Stimulated activated CD8-positive, alpha-beta memory T cell treated with anti-CD3 and anti-CD28 coated beads, Interleukin-7, amount 100 ng/mL, for 1 hour (primary cell): ENCODE measurements at places on chromosomes 2 and 18.

GRCh38 chr18:12840382-12840781, 43.7 kb downstream of the PTPN2 start:
- no peak for DNase-seq

- DNase-seq, result no peak
Measured at GRCh38 chr2:152924219-152924618, 205.8 kb downstream of the ARL6IP6 start.

DNA sequence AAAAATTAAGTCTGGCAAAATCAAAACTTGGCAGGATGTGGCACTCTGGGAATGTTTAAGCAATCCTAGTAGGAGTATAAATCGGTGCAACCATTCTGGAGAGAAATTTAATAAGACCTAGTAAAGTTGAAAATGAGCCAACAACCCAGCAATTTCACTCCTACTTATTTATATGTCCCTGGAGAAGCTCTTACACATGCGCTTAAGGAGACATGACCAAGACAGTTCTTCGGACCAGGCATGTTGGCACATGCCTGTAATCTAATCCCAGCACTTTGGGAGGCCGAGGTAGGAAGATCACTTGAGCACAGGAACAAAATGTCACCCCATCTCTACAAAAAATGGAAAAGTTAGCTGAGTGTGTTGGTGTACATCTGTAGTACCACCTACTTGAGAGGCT, 374.6 kb upstream of the LYPD1 start:
- DNase-seq, result no peak

DNA sequence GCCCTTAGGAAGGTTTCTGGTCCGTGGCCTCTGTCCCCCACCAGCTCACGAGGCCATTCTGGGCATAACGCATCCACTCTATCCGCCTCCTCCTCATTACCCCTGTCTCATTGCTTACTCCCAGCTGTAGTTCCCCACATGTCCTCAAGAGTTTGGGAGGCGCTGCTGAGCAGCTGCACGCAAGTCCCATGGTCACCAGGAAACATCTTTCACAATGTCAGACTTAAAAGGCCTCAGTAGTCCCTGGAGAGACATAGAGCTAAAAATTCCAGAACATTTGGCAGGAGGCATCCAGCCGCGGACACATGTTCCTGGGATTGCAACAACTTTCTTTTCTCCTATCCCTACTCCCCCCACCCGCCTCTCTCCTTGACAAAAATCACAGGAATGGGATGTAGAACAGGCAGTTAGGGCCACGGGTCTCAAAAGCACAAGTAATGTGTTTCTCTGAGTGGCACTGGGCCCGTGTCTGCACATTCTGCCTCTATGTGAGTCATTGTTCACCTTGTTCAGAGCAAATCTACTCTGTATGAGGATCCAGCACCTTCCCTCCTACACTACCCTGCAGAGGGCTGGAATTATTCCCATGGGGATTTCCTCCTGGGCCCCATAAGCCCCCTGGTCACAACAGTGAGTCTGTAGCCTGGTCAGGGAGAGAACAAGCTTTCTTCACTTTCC, 8.1 kb downstream of the LBH start:
- no peak for DNase-seq

DNA sequence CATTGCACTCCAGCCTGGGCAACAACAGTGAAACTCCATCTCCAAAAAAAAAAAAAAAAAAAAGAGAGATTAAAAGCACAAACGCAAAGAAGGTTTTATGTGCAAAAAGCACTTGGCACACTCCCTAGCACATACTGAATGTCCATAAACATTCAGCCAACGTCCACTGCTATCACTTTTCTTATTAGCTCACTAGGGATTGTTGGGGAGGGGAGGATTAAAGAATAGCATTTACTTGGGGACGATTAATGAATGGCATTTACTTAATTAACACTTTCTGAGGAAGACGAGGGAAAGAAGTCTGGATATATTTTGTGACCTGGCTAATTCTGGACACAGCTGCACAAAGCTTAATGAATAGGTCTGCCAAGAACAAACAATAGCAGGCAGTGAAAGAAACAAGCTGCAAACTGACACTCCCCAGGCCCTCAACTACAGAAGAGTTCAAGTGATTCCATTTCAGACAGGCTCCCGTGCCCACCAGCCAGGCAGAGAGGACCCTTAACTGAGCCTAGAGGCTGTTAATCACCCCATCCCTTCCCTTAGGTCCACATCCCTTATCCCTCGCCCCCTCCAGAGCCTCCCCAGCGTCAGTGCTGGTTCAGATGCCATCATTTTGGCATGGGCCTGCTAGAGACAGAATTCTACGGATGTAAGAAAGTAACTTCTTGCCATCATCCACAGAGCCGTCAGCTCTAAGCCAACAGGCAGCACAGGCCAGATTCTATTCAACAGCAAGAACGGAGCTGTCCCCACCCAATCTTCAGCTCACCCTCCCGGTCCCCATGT, 7.4 kb downstream of the CYB5A start:
- DNase-seq, result no peak

GRCh38 chr2:201880993-201881611, 74.8 kb downstream of the CDK15 start:
- DNase-seq, result no peak

DNA sequence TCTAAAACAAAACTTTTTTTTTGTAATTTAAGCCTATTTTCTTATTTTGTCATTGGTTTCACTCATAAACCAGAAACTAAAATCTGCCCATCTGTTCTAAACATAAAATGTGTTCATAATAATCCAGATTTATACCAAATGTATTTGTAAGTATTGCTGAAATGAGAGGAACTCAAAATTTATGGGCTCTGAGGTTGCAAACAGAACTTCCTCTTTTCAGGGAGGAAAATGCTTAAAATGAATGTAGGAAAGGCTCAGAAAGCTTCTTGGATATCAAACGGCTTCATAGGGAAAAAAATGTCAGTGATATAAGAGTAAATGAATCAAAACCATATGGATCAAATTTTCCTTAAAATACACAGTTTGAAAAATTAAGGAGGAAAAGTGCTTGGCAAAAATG, 83.9 kb downstream of the PAX3 start:
- DNase-seq, result no peak

DNA sequence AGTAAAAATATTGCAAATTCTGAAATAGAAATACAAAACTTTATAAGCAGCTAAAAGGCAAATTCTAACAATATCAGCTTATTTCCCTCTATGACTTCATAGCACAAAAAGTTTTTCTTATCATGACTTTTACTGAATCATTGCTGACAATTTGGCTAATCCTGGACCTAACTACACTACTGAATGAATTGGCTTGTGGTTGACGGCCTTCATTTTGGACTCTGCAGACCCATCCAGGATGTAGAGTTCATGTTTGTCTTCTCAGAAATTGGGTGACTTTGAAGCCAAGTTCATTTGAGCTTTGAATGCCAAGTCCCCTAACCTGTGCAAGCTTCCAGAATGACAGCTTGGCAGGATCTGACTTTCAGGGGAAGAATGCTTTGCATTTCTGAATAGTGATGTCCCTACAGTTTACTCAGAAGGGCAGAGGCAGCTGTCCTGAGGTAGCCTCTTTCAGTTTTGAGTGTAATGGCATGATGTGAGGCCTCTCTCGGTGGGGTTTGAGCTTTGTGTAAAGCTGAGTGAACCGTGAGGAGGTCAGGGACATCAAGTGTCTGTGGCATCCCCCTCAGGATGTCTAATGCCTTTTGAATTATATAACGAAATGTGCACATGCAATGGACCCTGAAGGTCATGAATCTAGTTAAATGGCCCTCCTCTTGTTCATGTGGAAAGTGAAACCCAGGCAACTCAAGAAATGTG, 48.0 kb downstream of the EFEMP1 start:
- DNase-seq, result no peak

DNA sequence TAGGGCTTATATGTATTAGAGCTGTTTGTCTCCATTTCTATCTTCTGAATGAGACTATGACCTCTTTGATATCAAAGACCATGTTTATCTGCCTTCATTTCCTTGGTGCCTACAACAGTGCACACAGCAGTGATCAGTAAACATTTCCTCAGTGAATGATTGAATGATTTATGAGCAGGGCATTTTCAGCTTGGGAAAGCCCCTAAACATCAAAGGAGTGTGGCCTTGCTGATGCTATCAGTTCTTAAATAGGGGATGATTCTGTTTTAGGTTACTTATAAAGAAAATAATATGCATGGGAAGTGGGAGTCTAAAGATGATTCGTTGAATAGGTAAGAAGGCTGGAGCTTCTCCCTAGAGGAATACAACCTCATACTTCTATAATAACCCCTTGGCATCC, 425.3 kb downstream of the ZNF521 start:
- no peak for DNase-seq

DNA sequence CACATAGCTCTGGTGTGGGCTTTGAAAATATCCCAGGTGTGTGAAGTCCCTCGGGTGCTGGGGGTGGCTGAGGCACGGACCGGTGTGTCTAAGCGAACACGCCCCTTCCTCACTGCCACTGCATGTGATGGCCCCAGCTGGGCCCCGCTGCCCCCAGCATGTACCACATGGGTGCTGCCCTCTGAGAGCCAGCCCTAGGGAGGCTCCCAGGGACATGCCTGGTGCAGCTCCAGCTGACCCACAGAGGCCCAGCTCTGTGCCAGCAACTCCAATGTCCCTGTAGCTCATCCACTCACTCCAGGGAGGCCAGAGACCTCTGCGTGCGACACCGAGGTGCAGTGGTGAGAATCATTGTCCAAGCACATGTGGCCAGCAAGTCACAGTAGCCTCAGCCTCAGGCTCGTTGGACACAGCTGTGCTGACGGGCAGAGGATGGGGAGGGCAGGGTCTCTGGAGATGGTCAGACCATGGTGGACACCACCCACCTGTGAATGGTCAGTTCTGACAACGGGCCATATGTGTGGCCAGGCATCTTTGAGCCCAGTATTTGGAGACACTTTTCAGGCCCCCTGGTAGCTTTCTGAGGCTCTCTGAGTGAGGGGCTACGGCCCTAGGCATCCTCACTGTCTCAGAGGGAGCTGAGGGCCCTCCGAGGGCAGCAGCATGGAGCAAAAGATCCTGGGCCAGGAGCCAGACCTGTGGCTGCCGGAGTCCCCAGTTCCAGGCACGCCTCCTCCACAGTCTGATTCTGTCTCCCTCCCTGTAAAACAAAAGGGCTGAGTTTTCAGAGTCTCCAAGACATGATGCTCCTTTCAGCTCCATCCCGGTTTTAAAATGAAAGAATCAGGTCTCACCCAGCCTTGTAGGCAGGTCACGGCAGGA, 220.7 kb downstream of the NDUFA10 start:
- DNase-seq, result no peak

DNA sequence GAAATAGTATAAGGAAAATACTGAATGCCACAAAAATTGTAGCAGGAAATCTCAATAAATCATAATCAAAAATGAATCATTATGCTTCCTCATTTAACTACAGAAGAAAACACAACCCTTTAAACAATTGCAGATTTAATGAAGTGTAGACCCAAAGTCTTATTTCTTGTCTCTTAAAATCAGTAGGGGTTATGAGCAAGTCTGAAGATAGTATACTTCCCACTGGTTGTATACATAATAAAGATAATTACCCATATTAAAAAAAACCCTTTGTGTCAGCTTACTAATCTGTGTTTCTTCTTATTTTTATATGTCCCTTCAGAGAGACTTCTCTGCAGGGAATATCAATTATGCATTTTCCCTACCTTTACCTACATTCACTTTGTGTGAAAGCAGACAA, 504.7 kb downstream of the ERBB4 start:
- DNase-seq, result no peak

- DNase-seq, result no peak
Measured at GRCh38 chr18:61569176-61569892, 236.1 kb downstream of the CDH20 start.

GRCh38 chr2:12059616-12060441, 313.4 kb downstream of the LPIN1 start:
- no peak for DNase-seq

GRCh38 chr2:225400060-225400511, 576 bp downstream of the NYAP2 start:
- no peak for DNase-seq

- no peak for DNase-seq
Measured at GRCh38 chr2:171046048-171046560, 114.6 kb downstream of the TLK1 start.

DNA sequence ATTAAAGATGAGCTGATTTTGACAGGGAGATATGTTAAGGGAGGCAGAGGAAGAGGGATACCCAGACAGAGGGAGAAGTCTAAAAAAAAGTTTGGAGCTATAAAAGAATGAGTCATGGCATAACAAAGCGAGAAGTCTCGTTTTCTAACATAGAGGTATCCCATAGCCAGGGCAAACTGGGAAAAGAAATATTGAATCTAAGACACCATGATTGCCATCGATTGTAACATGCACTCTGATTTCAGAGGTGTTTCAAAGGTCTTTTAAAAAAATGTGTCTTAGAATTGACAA, 110.7 kb downstream of the MDH1 start:
- DNase-seq, result no peak
